ENCODE measurements at places on chromosomes 3 and 15.

DNA sequence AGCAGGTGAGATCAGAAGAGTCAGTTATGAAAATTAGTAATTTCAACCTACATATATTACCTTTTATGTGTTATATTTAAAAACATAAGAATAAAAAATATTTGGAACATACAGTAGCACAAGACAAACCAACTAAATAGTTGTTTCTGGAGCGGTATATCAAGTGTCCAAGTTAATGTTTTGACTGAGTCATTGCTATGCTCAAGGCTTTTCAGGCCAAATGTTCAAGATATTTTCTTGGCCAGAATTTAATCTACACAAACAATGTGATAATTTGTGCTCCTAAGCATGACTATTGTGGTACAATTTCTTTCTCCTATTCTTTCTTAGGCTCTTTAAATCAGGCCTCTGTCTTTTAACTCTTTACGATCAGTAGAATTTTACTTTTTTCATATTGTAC, 412.4 kb downstream of the RAP2B start:
- no peak for DNase-seq

DNA sequence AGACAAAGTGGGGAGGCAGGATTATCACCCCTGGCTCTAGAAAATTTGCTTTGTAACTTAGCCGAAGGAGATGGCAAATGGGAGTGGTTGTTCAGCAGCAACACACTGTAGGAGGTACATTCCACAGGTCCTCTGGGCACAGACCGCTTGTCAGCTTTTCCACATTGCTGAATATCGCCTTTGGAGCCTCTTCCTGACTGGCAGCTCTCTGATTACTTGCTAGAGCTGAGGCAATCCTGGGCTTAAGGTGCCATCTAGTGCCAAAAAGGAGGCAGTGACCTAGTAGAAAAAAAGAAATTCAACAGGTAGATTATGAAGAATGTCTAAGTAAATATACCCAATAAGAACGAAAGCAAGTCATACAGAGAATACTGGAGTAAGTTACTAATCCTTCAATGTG, 13.1 kb upstream of the SCN5A start:
- no peak for DNase-seq

- DNase-seq: no peak
These were observed 206.9 kb downstream of the KLHL25 start for GRCh38 chr15:85587707-85588411.

DNA sequence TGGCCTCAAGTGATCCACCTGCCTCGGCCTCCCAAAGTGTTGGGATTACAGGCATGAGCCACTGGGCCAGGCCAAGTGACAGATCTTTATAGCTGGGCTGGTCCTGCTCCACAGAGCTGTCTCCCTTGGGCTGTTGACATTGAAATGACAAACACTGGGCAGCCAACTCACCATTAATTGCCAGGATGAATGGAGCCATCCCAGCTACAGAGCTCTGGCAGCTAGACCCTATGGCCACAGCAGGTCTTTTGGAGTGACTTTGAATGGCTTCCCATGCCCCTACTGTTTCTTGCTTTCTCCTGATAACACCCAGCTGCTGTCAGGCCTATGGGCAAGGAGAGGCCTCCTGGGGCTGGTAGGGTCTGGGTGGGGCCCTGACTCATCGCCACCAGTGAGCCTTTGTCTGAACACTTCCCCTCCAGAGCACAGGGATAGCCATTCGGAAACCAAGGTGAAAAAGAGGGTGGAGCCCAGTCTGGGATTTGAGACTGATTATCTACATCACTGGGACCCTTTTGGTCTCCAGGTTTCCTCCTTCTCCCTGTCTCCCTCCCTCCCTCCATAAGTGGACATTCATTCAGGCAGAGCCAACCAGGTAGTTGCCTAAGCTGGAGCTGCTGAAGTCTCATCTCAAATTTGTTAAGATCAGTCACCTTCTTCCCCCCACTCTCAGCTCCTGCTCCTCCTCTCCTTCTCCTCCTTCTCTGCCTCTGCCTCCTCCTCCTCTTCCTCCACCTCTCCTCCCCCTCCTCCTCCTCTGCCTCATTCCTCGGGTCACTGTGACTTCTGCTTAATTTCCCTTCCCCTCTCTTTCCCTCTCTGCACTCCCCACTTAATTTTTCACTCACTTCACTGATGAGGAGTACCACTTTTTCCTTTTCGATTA, 34.0 kb downstream of the BHLHE40 start:
- DNase-seq: no peak

DNA sequence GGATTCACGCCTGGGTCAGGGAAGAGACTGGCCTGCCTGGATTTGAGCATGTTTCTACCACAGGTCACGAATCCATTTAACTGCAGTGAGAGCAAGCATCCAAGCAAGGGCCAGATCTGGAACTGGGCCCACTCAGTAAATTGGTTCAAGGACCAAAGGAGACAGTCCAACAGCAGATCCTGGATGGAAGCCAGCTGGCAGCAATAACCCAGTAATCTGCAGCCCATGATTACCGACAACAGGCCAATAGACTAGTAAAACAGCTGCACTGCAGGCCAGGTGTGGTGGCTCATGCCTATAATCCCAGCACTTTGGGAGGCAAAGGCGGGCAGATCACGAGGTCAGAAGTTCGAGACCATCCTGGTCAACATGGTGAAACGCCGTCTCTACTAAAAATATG, 11.8 kb downstream of the SAMD7 start:
- no peak for DNase-seq

DNA sequence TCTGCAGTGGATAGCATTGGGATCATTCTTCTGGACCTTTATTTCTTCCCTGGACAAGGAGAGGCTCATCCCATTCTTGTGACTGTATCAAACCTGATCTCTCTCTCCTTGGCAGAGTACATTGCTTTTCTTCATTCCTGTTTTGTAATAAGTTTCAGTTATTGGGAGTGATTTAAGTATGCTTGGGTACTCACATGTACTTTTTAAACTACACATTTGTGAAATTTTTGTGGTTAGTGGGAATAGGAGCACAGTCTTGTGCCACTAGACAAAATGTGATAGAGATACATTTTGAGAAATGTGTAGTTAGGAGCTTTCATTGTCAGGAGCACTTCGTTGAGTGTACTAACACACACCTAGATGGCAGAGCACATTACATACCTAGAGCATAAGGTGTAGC, 262.6 kb downstream of the C3orf38 start:
- DNase-seq: no peak

Measured in GM12864 (cell line).